Germinal center (tissue), 1 donor: ENCODE measurements at places on chromosomes 6 and 20.

GRCh38 chr6:45454008-45454911 is 76.5 kb upstream of the SUPT3H start:
- no peak for DNase-seq

- no peak for DNase-seq
Observed at GRCh38 chr6:35485402-35485877, 11.4 kb downstream of the TEAD3 start.

DNA sequence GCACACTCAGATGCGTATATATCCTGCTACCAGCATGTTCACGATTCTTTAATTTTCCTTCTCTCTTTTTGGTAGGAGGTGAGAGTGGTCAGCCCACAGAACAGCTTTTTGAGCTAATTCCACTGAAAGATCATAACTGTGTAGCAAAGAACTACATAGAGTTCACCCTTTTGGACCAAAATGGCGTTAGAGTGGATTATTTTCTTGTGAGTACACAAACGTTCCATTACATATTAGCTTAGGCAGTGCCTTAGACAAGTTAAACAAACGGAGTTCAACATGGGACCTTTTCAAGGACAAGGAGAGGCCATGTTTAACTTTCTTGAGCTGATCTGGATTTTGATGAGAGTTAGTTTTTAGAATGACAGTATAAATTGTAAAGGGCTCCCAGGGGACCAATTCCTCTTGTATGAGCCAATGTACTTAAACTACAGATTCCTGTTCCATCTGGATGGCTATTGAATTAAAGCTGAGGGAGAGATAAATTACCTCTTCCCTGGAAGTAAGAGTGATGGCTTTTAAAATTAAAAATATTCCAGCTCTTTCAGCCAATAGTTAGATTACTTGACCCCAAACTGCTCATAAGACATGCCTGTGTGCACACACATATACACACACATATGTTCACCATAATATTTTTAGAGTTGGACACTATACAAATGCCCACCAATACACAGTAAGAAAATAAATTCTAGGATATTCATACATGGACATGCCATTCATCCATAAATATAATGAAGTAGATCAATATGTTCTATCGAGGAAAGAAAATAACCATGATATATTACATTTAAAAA is 25.6 kb upstream of the ARMH2 start:
- no peak for DNase-seq

DNA sequence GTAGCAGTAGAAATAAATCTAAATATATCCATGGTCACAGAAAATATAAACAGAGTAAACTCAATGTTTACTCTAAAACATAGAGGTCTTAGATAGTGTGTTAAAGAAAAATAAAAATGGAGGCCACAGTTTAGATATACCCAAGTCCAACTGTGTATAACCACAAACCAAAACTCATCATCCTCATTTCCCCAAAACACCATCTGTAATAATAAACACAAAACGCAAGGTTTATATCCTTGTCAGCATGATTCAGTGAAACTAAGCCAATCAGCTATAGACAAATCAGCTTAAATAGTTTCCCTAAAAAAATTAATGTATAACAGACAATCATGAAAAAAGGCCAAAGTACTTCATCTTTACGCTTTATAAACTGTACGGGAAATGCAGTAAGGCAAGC is 2.7 kb upstream of the HACE1 start:
- no peak for DNase-seq

DNA sequence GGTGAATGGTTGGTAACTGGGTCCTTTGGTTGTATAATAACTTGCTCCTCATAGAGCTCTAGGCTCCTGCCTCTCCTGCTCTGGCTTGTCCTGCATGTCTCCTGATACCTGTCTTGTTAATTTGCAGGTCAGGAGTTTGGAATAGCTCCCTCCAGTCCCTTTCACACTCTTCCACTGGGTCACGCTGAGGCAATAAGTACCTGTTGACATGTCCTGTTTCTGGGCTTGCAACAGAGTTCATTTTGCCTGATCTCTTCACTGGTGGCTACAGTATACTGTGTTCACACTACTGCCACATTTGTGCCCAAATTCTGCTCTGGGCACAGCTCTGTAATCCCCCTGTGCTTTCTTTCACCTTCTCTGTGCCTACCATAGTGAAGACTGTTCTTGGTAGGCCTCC is 25.4 kb upstream of the C20orf144 start:
- no peak for DNase-seq

DNA sequence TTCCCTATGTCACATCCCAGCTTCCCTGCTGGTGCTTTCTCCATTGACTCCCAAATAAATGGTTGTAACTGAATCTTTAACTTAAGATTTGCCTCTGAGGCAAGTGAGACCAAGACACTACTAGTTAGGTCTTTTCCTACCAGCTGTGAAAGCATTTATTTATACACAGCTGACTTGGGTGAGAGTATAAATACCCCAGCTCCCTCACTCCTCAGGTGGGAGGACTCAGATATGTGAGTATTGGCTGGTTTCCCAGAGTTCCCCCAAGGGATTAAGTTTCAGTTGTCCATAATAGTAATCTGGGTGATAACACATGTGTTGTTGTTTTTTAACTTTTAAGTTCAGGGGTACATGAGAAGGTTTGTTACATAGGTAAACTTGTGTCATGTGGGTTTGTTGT is 49.8 kb downstream of the CFAP61 start:
- no peak for DNase-seq

GRCh38 chr6:45382391-45382790 is 4.7 kb upstream of the SUPT3H start:
- DNase-seq = no peak

GRCh38 chr6:106572875-106573585 is 56.3 kb downstream of the RTN4IP1 start:
- DNase-seq = no peak

DNA sequence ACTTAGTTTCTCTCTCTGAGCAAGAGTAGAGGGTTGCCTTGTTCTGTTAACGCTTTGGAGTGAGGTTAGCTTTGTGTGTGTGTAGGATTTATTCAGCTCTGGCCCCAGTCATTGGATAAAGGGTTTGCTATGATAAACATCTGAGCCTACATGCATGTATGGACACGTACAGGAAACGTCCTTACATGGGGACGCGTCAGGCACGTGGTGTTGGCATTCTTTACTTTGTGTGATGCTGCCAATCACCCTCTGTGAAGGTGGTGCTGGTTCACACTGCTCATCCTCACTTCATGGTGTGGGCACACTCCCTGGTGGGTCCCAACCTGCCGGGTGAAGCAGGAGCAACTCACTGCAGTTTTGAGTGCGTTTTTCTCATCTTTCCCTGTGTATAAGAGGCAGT is 53.4 kb upstream of the CD93 start:
- no peak for DNase-seq

- no peak for DNase-seq
Observed at GRCh38 chr20:18916886-18917750, 103.5 kb downstream of the SCP2D1 start.

GRCh38 chr6:109687271-109687761 is 3.7 kb downstream of the AK9 start:
- DNase-seq = no peak

GRCh38 chr6:3510617-3511016 is 53.8 kb upstream of the SLC22A23 start:
- DNase-seq = no peak

DNA sequence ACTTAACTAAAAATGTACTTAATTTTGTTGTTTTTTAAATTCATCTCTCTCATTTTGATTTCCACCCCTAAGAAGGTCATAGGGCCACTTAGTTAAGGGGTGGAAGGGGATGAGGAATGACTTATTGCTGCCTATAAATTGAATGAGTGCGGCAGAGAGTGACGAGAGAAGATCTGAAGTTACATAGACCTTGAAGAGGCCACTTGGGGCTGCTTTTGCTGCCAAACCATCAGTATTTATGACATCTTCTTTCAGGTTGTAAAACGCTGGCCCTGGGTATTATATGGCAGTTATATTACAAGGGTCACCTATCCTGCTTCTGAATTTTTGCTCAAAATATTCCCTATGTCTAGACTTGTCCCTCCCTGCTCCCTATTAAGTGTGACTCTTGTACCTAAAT is 119.6 kb upstream of the RIMS1 start:
- DNase-seq = no peak

- DNase-seq = no peak
Observed at GRCh38 chr6:20606831-20607230, 72.6 kb downstream of the CDKAL1 start.

- no peak for DNase-seq
Observed at GRCh38 chr6:156189195-156189594, 588.0 kb upstream of the ARID1B start.

GRCh38 chr6:5045416-5045815 is 39.7 kb upstream of the PPP1R3G start:
- DNase-seq = no peak

GRCh38 chr6:74598462-74599393 is 607.1 kb downstream of the COL12A1 start:
- DNase-seq = no peak

- no peak for DNase-seq
Observed at GRCh38 chr6:8558953-8559352, 123.6 kb upstream of the SLC35B3 start.

GRCh38 chr20:54107600-54108325 is 37.4 kb upstream of the BCAS1 start:
- DNase-seq = no peak

DNA sequence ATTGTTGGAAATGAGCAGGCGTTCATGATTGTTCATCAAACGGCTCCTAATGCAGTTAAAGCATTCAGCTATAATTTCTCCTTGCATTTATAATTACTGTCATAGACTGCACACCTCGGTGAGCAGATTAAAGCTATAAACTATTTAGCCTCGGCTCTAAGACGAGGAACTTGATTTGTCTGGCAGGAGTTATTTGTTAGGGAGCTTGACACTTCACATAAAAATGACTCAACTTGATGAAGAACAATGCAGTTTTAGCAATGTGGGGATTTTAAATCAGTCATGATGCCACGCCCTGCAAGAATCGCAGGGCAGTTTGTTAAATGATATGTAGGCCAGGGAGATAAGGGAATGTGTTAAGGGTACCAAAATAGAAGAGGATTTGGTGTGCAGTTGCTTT is 290.2 kb downstream of the TSHZ2 start:
- DNase-seq = no peak

DNA sequence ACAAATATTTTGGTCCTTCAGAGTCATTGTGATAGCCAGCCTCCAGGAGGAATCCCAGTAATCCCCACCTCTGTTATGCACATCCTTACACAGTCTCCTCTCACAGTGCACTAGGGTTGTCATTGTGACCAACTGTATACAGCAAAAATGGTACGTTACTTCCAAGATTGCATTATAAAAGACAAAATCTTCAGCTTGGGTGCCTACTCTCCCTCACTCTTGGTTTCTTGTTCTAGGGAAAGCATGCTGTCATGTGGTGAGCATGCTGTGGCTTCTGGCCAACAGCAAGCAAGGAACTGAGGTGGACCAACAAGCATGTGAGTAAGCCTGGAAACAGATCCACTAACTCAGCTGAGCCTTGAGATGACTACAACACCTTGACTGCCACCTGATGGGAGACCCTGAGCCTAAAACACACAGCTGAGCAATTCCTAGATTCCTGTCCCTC is 130.1 kb upstream of the DST start:
- DNase-seq = no peak

- no peak for DNase-seq
Observed at GRCh38 chr20:57024849-57025248, 241.6 kb downstream of the BMP7 start.

DNA sequence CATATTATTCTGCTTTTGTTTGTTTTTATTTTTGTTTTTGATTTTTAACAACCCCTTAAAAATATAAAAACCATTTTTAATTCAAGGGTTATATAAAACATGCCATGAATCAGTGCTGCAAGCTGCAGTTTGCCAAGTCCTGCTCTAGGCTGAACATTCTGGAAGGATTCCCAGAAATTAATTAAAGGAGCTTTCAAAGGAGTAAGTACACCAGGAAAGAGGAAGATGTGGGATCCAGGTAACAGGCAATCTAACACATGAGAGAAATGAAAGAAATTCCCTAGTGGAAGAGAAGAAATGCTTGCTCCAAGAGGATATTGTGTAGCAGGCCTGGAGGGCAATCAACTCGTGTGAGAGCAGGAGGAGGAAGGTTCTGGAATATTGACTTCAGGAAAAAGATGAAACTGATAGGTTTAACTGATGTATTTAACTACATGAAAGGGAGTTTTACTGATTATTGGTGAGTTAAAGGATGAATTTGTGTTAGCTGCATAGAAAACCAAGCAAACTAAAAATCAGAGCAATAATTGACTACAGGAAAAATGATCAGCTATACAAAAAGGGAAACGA is 146.0 kb upstream of the PHACTR1 start:
- no peak for DNase-seq

DNA sequence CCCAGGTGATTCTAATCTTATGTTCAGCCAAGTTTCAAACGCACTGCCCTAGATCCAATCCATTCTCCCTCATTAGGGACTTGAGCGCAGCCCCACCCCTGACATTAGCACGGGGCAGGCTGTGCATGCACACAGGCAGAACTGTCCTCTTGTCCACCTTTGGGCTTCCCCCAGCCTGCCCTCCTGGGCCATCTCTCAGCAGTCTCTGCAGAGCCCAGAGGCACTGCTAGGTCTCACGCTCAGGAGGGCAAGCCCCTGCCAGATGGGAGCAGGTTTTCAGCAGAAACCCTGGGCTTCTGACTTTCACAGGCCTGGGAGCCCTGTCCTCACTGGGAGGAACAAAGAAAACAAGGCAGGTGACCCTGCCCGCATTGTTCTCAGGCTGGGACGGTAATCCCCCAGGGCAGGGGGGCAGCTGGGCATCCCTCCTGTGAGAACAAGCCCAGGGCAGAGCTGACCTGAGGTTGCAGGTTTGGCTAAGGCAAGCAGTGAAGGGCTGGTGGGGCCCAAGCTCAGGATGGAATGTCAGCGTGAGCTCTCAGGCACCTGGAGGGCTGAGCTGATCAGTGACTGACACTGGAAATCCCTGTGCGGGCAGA is 24.5 kb downstream of the KCNK5 start:
- DNase-seq = no peak

GRCh38 chr6:84728602-84729001 is 35.8 kb downstream of the TBX18 start:
- no peak for DNase-seq

- DNase-seq = no peak
Observed at GRCh38 chr6:70549327-70549726, 17.4 kb upstream of the SDHAF4 start.

DNA sequence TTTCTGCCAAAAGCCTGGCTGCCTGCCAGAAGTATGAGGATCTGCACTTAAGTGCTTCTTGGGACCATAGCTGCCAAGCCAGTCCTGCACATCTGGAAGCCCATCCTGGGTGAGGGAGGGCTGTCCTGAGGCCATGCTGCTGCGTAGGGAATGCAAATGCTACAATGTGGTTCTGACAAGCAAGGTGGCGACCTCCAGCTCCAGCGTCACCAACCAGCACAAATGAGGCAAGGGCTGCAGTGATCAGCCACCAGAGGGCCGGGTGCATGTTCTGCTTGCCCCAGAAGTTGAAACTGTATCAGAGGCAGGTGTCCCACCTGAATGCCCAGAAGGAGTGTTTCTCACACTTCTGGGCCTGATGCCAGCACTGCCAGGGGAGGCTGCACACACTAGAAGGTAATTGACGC is 99.1 kb upstream of the KCNQ5 start:
- peak; percentile 18 for DNase-seq
